SJCRH30 (cell line): ENCODE measurements at places on chromosomes 1 and 21. TPM values are rescaled to one million over a fixed set of nuclear protein-coding genes. Genes with fewer than 3 reads are reported as not detected.

Gene ALG14
- total RNA-seq: 4.6 and 5.5 TPM in 2 replicates

Gene KIF21B
- total RNA-seq: 0.61 and 0.66 TPM in 2 replicates

DNA sequence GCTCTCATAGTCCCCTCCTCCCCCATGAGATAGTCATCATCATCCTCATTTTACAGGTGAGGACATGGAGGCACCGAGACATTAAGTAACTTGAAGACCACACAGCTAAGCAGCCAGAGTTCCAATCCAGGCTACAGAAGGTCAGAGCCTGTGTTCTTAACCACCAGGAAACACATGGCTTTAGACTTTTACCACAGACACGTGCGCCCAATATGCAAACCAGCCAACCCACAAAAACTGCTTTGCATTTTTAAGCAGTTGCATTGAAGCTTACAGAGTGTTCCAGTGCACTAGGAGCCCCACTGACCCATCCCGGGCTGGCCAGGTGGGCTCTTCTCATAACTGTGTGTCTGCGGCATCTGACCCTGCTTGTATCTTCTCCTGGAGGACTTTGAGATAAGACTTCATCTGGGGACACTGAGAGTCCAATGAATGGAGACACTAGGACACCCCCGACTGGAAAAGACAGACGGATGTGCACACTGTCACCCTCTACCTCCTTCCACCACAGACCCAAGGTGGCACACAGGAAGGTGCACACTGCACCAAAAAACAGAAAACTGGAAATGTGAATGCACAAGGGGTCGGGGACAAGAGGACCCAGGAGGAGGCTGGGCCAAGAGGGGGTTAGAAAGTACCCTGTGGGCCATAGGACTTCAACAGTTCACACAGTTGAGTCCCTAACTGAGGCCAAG lies 56.4 kb downstream of the ETS2 start:
- DNase-seq: no peak

DNA sequence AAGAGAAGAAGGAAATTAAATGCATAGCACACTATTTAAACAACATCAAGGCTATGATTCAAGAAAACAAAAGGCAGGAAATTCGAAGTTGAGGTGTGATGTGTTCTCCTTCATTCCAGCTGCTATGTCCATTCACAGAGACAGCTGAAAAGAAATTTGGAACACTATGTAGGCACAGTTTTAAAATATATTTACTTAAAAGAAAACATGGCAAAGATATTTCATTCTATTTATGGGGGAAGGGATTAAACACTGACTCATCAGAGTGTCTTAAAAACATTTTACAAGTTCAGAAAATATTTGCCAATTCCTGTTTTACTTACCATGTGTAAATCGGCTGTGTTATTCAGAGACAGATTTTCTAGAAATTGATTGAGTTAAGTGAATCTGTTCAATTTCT lies 39.4 kb upstream of the NGF start:
- DNase-seq: no peak

GRCh38 chr1:206468571-206468970 lies 1.7 kb upstream of the IKBKE start:
- peak; percentile 22 for DNase-seq

- no peak for DNase-seq
These were observed 1.8 kb downstream of the NR1I3 start for GRCh38 chr1:161235957-161236775.
